NCI-H1092 (cell line): ENCODE measurements at places on chromosomes 5 and 9.

GRCh38 chr5:124716169-124716568 lies 30.3 kb downstream of the ZNF608 start:
- no peak for DNase-seq

- no peak for DNase-seq
Observed at GRCh38 chr5:81820863-81821262, 70.0 kb upstream of the SSBP2 start.

DNA sequence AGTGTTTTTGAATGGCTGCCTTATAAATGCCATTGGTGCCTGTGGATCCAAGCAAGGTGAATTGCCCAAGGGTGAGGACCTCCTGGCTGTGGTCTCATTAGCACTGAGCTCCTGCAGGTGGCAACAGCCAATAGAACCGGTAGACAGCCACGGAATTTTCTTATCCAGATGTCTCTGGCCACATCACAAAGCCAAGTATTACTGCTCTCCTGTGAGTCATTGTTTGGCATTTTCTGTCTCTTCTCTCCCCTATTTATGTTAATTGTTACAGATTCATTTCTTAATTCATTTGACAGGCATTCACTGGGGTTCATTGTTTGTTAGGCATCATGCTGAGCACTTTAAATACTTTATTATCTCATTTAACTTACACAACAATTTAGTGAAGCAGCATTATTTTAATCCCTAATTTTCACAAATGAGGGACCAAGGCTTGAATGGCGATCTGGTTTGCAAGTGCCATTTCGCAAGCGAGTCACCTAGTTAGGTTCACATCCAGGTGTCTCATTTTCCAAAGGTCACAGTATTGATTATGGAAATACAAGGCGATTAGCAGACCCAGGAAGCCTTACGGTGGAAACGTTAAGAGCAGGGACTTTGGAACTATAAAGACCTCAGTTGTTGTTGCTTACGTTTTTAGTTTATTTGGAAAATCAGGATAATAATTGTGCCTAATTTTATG lies 58.2 kb upstream of the DPYSL3 start:
- DNase-seq: no peak

DNA sequence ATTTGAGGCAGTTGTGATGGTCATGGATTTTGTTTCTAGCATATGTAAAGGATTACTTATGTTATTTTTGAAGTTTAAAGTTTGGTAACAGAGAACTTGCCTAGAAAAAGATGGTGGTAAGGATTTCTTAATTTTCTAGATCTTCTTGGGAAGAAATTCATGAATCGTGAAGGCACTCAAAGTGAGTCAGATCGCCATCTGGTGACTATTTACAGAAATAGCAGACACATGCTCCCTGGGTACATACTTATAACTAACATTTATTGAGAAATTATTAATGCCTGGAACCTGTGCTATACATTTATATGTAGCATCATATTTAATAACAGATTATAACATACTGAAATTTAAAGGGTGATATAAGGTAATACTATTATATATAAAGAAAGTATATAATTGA lies 299.7 kb downstream of the IZUMO3 start:
- DNase-seq: no peak

- no peak for DNase-seq
Observed at GRCh38 chr9:113012492-113012891, 500 bp upstream of the ZNF883 start.

DNA sequence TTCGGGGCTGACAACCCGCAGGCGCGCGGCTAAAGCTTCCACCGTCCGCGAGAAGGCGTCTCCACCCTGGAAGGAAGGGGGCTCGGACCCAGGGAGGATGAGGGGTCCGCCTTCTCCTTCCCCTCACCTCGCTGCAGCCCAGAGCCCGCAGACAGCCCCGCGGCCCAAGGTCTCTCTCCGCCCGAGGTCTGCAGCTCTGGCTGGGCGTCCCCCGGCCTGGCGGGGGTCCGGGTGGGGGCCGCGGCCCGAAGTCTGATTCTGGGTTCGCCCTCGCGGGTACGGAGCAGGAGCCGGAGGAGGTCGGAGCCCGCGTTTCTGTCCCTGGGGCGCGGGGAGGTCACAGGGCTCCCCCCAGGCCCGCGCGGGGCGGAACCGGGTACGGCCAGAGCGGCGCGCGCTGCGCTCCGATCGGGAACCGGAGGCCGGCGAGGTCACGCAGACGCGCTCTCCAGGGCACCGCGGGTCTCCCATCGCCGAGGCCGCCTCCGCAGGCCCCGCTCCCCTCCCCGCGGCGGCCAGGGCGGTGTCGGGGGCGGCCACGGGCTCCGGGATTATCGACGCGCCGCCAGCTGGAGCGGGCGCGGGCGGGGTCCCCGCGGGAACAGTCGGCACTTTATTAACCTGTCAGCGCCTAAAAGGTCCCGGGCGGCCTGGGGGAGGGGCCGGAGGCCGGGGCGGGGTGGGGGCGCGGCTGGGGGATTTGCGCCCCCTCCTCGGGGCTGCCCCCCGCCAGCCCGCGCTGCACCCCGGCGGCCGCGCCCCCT lies 11.6 kb downstream of the LHX3 start:
- no peak for DNase-seq

DNA sequence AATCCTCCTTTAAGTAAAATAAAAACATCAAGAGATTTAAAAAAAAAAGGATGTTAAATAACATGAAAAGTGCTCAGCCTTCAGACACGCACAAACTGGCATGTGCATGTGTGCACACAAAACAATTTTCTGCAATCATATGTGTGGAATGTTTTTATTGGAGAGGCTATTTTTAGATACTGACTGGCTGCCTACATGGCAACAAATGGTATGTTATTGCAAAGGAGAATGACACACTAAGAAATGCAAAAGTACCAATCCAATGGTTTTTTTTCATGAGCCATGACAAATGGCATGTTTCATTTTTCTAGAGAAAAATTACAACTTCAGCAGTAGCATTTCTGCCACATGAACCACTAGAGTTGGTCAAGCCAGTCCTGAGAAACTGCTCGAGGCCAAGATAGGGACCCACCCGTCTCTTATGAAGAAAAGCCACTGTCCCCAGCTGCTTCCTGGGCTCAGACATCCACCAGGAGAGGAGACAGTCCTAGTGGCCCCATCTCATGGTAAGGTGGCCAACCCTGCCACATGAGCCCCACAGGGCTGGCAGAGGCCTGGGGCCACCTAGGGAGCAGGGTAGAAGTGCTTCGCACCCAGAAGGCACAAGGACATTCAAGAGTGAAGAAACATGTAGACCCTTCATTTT lies 116.4 kb downstream of the MYO10 start:
- no peak for DNase-seq

DNA sequence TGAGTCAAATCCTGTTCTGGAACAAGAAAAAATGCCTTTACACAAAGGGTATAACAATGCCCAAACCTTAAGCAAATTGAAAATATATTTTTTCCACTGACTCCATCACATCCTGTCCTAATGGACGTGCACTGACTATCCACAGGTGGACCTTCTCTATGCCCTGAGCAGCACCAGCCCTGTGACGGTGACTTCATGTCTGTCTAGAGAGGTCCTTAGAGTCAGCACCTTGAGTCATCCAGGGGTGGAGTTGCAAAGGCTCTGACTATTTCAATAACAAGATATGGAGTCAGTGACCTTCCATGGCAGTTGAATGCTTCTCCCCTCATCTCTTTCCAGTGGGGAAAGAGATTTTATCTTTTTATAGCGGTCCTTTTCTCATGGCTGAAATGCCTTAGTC lies 78.0 kb downstream of the YIPF5 start:
- DNase-seq: no peak

DNA sequence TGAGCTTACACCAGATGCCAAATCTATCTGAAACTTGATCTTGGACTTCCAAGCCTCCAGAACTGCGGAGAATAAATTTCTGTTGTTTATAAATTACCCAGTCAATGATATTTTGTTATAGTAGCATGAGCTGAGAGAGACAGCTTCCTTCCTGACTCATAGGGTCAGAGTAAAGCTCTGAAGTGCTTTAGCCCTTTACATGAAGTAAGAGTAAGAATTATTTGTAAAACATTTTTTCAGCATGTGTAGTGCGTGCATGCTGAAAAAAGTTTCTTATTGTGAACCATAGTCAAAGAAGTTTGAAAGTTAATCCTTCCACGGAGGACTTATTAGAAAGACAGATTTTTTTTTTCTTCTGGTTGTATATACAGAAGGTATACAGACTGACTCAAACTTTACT lies 172.4 kb downstream of the DMRT2 start:
- no peak for DNase-seq

GRCh38 chr9:15403155-15403554 lies 19.5 kb upstream of the SNAPC3 start:
- no peak for DNase-seq

DNA sequence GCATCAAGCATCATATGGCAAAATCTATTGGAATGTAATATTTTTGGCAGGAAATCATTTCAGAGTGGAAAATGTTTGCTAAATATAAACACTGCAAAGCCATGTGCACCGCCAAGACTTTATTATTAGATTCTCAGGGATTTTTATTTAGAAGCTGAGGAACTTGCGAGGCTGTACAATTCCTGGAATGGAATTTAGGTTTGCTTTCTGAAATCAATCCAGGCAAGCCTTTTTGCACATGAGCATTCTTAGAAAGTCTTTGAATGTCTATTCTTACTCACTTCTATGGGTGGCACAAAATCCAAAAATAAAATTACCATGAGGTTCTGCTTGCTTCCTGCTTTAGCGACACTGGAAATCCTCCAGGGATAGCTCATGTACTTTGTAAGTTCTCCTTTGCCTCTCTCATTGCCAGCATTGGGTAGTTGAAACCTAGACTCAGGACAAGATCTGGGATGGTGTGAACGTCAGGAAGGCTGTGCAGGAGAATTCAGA lies 71.5 kb upstream of the PALM2AKAP2 start:
- no peak for DNase-seq

- DNase-seq: no peak
Observed at GRCh38 chr5:122674385-122674784, 100.5 kb upstream of the SNX2 start.

GRCh38 chr5:154288145-154288544 lies 97.6 kb downstream of the GALNT10 start:
- no peak for DNase-seq

DNA sequence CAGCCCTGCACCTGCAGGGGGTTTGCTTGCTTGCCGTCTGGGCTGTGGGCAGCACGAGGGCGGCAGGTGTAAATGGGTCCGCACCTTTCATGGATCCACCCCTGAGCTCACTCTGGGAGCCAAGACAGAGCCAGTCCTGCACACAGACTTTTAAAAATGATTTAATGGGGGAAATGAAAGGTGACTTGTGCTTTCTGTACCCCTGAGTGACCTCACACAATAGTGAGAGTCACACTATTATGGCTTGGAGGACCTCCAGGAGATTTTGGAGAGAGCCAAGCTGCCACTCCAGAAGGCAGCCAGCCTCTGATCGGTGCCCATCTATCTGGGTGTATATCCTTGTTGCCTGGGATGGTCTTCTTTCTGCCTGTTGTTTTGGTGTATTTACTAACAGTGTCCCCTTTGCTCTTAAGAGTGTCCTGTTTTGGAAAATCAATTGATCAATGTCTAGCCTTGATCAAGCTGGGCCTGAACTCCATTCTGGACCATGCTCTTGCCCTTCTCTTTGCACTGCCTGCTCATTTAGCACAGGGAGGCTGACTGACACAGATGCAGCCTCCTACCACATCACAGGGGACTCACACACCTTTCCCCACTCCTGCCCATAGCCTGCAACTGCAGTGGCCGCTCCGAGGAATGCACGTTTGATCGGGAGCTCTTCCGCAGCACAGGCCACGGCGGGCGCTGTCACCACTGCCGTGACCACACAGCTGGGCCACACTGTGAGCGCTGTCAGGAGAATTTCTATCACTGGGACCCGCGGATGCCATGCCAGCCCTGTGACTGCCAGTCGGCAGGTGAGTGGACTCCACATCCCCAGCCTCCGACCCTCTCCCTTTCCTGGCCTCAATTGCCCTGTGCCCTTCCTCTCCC lies 29.5 kb downstream of the LAMC3 start:
- no peak for DNase-seq

GRCh38 chr9:95058795-95059386 lies 258.6 kb downstream of the FANCC start:
- DNase-seq: no peak

DNA sequence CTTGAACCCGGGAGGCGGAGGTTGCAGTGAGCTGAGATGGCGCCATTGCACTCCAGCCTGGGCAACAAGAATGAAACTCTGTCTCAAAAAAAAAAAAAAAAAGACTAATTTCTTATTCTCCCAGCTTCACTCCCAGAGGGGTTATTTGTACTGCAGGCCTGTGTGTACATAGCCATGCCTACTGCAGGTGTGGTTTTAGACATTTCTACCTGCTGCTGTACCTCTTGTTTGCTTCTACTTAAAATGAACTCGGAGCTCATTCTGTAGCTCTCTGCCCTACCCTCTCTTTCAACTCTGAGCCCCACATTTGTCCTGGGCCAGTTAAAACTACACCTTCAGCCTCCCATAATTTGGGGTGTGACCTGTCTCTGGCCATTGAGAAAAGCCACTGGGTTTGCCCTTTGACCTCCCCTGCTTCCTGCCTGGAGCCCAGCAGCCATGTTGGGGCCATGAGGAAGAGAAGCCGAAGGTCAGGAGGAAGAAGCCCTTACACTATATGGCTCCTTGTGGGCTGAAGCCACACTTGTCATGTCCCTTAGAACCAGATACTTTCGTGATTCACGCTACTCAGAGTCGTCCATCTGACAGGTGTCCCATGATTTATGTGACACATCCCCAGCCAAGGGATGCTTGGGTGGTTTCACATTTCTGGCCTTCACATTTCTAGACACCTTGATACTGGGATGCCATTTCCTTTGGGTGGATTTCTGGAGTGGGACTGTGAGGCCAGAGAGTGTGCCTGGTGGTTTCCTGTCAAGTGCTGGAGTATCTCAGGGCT lies 9.4 kb upstream of the CARD19 start:
- DNase-seq: no peak

- DNase-seq: no peak
Observed at GRCh38 chr5:154301726-154302125, 111.2 kb downstream of the GALNT10 start.

DNA sequence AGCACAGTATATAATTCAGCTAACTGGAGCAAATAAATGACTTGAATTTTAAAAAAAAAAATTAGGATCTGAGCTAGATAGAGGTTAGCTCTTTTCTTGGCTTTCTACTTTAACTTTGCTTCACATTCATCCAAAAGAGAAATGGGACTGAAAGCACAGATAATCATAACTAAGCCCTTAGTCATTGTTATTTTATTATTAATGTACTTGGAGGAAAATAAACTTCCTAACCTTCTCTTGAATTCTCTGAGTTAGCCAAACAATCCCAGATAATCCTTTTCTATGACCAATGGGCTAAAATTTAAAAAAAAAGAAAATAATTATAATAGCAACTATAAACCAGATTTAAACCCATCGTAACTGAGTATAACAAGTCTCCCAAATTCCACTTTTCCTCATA lies 57.6 kb upstream of the RASA1 start:
- no peak for DNase-seq

DNA sequence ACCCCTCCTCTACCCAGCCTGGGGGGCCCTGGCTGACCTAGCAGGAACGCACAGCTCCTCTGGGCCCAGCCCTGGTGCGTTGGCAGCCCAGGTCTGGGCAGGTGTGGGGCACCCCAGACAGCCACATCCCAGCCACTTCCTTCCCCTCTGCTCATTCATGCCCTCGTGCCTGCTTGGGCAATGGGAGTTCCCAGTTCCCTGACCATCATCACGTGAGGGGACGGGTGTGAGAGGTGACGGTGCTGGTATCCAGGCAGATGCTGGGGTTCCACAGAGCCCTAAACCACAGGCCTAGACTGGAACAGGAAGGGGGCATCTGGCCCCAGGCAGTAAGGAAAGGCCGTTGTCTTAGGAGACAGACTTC lies 8.4 kb downstream of the RALGDS start:
- DNase-seq: no peak

GRCh38 chr5:158387499-158387898 lies 528.6 kb upstream of the CLINT1 start:
- no peak for DNase-seq
